Thoracic aorta (tissue), 2 donors: ENCODE measurements at places on chromosomes 16 and 17. TPM values are rescaled to one million over a fixed set of nuclear protein-coding genes. Genes with fewer than 3 reads are reported as not detected.

DNA sequence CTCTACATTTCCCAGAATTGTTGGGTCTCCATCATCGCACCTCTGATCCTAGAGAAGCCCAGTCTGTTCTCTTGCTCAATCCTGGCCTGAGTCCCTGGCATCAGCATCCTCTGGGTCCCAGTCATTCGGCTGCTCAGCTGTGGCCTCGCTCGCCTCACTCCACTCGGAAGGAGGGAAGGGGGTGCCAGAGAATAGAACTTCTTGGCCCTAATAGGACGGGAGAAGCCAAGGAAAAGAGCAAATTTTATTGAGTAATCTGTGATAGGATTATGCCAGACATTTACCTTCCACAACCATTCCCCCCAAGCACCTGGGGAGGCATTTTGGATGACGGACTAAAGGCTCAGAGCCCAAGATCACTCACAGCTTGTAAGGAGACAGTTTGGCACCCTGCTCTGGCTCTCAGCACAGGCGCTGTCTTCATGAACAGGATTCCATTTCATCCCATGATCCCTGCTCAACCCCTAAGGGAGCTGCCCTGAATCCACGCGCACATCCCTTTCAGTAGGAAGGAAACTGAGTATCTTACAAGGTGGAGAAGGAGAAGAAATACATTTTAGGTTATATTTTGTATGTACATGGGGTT is 498 bp upstream of the CLEC10A start:
- DNase-seq: no peak

GRCh38 chr17:74444406-74444805 is 12.5 kb downstream of the GPRC5C start:
- DNase-seq: no peak

DNA sequence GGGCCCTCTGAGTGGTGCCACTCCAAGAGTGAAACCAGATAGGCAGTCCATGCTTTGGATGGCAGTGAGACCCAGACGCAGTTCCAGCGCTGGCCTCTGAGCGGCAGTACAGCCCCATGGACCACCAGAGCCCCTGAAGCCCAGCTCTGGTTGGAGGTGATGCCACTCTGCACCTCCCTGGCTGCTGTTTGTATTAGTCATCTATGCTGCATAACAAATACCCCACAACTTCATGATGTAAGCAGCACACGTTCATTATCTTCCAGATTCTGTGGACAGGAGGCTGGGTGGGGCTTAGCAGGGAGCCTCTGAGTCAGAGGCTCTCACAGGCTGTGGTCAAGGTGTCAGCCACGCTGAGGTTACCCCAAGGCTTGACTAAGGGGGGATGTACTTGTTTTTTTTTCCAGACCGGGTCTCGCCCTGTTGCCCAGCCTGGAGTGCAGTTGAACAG is 5.1 kb upstream of the NME4 start:
- DNase-seq: no peak

DNA sequence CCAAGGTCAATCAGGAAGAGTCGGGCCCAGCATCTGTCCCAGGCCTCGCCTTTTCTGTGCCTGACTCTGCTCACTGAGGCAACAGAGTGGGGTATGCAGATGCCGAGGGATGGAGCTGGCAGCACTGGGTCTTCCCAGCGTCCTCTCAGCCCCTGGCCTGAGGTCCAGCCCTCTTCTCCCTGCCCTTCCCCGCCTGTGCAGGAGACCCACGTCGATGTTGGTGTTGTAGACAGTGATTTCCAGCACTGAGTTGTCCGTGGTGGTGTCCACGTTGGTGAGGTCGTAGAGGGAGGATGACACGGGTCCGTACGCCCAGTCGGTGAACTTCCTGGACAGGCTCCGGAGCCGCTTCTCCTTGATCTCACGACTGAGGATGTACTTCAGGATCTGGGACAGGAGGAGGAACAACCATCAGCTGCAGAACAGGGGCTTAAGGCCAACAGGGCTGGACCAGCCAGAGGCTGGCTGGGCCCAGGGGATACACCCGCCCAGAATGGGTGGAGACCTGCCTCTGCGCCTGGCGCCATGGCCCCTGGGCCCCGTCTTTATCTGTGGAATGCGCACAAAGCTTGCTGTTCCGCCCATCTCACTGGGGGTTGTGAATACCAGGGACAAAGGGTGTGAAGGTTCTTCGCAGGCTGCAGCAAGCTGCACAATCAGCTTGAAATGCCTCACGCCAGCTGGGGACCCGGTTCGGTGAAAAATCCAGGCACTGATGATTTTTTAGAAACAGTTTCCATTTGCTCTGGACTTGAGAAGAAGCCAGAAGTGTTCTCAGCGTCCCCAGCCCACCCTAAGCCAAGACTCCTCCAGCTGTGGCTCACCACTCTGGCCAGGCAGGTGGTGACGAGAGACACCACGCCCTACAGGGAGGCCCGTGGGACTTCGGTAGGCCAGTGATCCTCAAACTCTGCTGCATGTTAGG is 27.5 kb downstream of the TRPV3 start:
- no peak for DNase-seq

GRCh38 chr17:1227917-1228780 is 42.1 kb upstream of the BHLHA9 start:
- no peak for DNase-seq

DNA sequence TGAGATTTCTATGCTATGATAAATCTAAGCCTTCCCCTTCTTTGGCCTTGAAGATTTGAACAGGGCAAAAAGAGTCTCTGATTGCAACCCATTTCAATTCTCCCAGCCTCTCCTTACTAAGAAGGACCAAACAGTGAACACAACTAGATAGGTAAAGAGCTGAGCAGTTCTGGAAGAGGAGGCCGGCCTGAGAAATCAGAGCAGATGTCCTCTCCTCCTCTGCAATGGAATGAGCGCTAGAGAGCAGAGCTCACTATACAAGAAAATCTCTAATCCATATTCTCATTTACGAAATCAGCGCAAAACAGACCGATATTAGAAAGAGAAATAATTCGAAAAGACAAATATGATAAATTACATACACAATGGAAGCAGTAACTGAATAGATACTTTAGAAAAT is 124.2 kb downstream of the CDK5R1 start:
- no peak for DNase-seq

DNA sequence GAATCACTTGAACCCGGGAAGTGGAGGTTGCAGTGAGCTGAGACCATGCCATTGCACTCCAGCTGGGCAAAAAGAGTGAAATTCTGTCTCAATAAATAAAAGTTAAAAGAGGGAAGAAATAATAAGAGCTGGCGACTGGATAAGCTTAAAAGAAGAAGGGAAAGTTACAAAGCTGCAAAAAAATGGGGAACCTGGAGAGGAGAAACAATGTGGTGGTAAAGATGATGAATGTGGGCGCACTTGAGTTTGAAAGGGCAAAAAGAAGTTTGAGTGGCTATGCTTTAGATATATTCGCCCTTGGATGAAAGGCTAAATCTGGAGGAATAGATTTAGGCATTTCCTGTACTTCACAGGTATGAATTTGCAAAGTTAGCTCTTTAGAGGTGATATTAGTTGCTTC is 53.0 kb upstream of the YPEL2 start:
- no peak for DNase-seq

DNA sequence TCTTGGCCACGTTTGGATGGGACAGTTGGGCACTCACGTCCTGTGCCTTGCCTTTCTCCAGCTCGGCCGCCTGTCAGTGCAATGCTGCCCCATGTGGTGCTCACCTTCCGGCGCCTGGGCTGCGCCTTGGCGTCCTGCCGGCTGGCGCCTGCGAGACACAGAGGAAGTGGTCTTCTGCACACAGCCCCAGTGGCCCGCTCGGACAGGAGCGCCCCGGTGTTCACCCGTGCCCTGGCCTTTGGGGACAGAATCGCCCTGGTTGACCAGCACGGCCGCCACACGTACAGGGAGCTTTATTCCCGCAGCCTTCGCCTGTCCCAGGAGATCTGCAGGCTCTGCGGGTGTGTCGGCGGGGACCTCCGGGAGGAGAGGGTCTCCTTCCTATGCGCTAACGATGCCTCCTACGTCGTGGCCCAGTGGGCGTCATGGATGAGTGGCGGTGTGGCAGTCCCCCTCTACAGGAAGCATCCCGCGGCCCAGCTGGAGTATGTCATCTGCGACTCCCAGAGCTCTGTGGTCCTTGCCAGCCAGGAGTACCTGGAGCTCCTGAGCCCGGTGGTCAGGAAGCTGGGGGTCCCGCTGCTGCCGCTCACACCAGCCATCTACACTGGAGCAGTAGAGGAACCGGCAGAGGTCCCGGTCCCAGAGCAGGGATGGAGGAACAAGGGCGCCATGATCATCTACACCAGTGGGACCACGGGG is 7.1 kb downstream of the ACSF3 start:
- DNase-seq: no peak

GRCh38 chr16:67673712-67674580 is 7.3 kb downstream of the C16orf86 start:
- no peak for DNase-seq

DNA sequence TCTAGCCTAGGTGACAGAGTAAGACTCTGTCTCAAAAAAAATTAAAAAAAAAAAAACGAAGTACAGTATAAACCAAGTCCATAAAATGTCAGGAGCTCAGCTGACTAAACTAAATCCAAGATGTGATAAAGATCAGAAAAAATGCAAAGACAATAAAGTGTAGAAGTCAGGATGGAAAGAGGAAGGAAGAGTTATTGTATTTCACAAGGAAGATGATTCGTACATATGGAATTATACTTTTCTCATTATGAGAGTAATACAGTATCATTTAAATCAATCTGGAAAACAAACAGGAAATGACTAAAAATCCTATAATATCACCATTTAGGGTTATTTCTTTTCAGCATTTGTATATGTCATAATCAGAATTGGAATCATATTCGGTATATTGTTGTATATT is 11.4 kb upstream of the APOH start:
- no peak for DNase-seq

GRCh38 chr16:64864232-64864809 is 257.5 kb downstream of the CDH11 start:
- DNase-seq: no peak

DNA sequence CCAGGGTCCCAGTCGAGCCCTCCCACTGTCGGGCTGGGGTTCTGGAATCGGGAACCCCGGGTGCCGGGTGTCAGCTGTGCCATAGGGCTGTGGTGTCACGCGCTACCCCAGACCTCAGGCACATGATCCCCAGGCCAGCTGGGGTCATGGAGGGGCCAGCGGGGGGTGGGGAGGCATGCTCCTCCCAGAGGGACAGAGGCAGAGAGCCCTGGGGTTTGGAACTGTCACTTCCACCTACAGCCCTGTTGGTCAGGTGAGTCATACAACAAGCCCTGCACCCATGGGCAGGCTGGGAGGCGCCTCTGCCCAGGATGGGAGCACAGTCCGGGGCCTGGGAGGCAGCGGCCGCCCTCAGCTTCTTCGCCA is 63.0 kb downstream of the BAIAP2 start:
- no peak for DNase-seq

GRCh38 chr17:44905006-44906000 is 6.1 kb upstream of the EFTUD2 start:
- no peak for DNase-seq

GRCh38 chr17:6231886-6232731 is 161.9 kb downstream of the WSCD1 start:
- no peak for DNase-seq

DNA sequence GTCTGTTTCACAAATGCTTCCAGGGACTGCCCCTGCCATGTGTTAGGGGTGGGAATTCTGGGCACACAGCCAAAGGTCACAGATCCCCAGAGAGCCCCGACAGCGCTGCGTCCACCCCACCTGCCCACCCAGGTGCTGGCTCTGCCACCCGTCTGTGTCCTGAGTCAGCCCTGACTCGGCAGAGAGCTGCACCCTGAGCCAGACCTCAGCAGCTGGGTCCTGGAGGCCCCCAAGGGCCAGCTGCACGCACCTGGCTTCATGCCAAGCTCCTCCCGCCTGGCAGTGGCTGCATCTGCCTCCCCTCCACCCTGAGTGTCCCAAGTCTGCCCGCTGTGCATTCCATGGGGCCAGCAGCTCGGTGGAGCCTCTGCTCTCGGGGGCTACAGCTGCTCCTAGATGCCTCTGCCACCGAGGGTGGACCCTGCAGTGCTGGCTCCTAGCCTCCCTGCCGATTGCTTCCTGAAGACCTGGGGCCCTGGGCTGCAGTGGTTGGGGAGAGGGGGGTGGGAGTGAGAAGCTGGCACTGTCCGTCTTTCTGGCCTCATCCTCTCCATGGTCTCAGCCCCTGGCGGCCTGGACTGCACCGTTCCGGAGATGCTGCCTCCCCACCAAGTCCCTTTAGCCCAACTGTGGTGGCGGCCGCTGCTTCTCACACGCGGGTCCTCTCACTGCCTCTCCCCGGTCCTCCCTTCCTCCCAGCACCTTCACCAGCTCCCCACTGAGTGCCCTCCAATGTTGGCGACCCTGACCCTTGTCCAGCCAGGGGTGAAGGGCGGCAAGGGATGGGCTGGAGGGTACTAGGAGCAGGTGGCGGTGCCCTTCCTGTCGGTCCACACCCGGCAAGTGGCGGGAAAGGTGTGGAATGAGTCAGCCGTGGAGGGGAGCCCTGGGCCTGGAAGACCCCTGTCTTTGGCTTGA is 3.0 kb downstream of the SECTM1 start:
- DNase-seq: no peak

DNA sequence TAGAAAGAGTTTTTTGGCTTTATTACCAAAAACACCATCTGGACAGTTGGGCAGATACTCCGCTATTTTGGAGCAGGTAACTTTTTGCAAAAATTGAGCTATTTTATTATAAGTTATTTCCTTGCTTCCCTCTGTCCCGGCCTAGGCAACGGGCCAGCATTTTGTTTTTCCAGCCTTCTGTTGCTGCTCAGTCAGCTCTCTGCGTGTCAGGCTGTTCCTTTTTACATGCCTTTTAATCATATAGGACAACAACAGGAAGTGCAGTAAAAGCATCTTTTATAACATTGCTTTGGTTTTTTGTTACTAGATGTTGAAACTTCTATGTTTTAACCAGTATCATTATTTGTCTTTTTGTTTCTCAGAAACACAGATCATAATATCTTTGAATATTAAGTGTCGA is 30.4 kb downstream of the PPM1D start:
- no peak for DNase-seq

GRCh38 chr16:12159028-12159427 is 182.5 kb downstream of the SNX29 start:
- no peak for DNase-seq

- no peak for DNase-seq
Measured at GRCh38 chr17:78735832-78736525, 46.1 kb downstream of the CYTH1 start.

DNA sequence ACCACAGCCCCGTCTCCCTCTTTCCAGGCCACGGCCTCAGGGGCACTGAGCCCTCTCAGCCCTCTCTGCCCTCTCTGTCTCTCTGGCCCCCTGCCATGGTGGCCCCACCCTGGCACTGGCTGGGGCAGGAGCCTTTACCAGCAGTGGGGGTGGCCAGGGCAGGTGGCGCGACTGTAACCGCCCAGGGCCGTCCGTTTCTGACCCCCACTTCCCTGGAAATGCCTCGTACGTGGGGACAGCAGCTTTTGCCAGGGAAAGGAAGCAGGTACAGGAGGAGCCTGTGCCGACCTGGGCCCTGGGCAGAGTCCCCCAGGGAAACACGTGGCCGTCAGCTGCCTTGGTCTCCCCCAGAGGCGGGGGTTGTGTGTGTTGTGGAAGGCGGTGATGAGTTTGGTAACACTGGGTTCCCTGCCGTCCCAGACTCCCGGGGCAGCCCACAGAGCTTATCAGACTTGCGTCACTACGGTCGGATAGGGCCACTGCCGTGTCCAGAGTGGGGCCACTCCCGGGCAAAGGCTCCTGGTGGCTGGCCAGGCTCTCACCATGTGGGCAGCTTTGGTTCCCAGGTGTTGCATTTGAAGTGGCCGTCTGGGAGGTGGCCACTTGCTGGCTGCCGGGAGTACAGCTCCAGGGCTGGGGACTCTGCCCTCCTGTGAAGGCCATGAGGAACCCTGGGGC is 249.3 kb upstream of the CIBAR2 start:
- no peak for DNase-seq

GRCh38 chr16:30839523-30840227 is 52.7 kb upstream of the ZNF629 start:
- no peak for DNase-seq

Gene JPH3
- not detected for total RNA-seq

Gene FAM20A
- total RNA-seq: 25.3 TPM

Gene CBLN1
- total RNA-seq: 8.8 TPM

Gene IRX3
- 2.0 TPM for total RNA-seq
